ENCODE measurements at places on chromosomes 7 and 10.
A peak's percentile ranks its signal among the peaks of the same experiment; 100 is the strongest.

GRCh38 chr7:115007751-115008150, 85.9 kb downstream of the MDFIC start:
- DNase-seq, result no peak

DNA sequence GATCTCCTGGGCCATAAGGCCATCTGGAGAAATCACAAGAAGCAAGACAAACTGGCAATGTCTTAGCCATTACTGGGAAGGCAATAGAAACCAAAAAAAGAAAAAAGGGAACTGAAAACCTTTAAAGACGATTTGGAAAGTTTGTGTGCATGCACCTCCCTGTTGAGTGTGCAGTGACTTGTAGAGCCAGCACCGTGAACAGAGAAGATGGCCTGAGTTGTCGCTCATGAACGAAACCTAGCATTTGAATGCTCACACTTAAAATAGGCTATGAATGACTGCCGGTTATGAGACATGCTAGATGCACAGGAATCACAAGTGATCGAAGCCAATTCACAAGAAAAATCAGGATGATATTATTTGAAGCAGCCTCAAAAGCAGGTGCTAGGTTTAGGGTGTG, 151.3 kb upstream of the ADO start:
- no peak for DNase-seq

GRCh38 chr10:103506061-103506460, 12.6 kb downstream of the NEURL1 start:
- no peak for DNase-seq

- DNase-seq, result no peak
Measured at GRCh38 chr7:110007320-110008063, 1083.4 kb upstream of the LRRN3 start.

GRCh38 chr10:23015021-23015707, 80.2 kb upstream of the MSRB2 start:
- DNase-seq, result no peak

DNA sequence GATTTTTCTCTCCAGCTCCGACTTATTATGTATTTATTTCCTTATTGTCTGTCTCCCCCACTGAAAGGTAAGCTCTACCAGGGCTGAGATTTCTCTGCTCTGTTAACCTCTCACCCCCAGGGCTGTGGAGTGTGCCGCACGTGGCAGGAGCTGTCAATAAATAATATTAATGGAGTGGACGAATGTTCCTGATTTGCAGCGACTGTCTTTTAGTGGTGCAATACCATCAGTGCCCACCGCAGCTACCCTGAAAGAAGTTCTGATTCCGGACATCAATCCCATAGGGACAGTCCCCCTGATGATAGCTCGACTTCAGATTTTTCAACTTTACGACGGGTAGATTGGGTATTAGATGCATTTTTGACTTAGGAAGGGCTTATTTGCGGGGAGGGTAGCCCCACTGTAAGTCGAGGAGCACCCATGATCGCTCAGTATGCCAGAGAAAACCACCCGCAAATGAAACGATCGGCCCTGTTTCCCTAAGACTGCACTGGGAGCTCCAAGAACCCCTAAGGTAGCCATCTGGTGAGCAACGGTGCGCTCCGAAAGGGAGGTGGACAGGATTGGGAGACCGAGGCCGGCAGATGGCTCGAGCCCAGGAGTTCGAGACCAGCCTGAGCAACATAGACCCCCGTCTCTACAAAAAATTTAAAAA, 986 bp upstream of the PPP2R2D start:
- DNase-seq, result no peak

GRCh38 chr10:96642973-96643372, 56.2 kb upstream of the TM9SF3 start:
- DNase-seq, result no peak

DNA sequence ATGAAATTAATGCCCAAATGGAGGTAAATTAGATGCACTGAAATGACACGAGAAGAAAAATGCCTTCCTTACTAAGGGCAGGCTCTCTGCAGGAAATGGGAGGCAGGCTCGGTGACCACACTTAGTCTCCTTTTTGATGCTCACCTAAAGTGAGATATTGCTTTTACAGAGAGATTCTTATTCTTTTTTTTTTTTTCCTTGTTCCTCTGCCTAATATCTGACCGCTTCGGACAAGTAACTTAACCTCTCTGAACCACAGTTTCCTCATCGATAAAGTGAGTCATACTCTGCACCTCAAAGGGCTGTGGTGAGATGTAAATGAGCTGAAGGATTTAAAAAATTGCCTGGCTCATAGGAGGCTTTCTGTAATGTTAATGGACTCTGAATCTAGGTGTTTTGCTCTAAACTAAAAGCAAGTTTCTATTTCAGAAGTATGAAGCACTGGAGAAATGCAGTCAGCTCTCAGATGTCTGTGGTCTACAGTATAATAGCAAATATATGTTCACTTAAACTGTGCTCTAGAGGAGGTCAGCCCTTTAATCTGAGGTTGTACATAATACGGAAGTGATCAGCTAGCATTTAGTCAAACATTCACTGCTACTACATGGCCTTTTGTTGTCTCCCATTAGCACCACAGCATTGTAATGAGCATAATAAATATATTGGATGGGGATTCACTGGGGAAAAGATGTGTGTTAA, 23.2 kb downstream of the NKX2-3 start:
- no peak for DNase-seq

GRCh38 chr7:39406467-39406866, 159.7 kb upstream of the YAE1 start:
- no peak for DNase-seq

DNA sequence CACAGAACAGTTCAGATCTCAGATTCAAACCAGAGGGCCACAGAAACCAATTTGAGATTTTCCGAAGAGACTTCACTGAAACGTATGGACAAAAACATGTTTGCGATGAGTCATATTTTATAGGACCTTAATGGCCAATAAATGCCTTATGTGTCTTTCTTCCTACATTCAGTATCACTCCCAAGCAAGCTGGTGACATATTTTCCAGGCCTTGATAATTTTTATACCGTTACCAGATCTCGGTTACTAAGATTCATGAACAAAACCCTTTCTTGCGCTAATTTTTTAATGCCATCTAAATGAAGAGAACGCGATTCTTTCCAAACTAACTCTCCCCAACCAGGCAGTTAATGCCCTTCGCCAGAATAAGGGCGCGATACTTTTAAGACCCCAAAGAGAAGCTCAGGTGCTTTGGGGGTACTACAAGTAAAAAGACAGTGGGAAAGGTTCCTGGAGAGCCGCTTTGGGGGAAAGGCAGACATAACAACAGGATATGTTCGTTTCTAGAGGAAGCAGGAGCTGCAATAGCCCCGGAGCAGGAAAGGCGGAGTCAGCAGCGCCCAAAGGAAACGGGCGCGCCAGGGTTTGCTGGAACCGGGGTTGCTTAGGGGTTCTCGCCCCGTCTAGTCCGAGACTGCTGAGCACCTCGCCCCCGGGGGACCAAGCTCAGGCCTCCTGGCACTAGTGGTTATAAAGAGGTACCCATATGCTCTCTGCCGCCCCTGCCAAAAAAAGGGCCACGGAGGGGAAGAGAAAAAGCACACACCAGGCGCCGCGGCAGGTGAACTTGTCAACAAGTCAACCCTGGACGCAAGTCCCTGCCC, 884 bp downstream of the ICA1 start:
- DNase-seq, result no peak

DNA sequence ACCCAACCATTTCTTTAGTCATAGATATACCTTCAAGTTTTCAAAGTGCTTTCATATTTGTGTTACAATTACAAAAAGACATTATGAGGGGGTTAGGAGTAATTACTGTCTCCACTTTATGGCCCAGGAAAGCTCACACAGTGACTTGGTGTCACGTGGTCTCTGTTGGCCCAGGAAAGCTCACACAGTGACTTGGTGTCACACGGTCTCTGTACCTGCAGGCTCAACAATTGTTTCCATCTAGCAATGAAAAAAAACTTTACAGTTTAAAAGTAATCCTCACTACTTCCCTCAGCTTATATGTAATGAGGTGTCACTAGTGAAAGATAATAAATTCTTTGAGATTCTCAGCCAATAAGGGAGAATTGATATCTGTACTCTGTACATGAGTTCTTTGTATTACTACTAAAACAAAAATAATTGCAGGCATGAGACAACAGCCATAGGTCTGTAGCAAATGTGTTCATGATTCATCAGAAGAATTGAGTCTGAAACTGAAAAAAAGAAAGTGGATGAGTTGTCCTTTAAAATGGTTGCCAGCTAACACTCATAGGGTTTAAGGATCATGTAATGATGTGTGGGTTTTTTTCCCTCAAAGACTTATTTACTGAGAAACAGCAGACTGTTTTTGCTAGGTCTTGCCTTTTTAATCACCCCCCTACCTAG, 10.9 kb downstream of the OGDH start:
- peak; percentile 49 for DNase-seq

GRCh38 chr7:31816810-31817209, 129.8 kb downstream of the PPP1R17 start:
- DNase-seq, result no peak

GRCh38 chr7:50352282-50352681, 47.8 kb downstream of the IKZF1 start:
- DNase-seq, result no peak

- DNase-seq, result no peak
Measured at GRCh38 chr7:77284005-77284404, 84.4 kb upstream of the FGL2 start.

DNA sequence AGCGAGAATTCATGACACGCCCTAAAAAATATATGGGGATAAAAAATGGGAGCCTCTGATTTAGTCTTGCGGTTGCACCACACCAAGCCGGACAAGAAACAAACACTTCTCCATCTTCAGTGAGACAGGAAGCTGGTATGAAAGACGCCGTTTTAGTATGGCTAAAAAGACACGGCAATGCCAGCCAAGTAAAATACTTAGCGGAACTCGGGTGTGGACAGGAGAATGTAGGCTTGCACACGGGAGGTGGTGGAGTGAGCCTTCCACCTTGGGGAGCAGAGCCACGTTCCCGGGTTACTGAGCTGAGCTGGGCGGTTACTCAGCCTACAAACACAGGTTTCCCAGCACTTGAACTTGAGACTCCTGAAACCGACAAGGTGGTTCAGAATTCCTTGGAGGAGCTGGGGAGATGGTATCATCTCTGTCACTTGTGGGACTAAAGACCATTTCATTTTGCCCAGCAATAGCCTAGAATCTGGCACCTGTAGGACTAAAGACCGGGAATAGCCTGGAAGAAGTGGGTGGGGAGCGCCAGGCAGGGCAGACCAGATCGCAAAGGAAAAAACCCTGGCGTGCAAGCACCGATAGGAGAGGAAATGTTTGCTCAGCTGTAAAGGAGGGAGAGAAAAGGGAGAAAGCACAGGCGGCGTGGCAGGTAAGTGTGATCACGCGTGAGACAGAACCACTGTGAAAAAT, 34.8 kb upstream of the SEPHS1 start:
- no peak for DNase-seq

GRCh38 chr10:35498693-35499092, 106.4 kb upstream of the GJD4 start:
- DNase-seq, result no peak

- DNase-seq, result no peak
Measured at GRCh38 chr10:70958396-70958795, 70.0 kb upstream of the PCBD1 start.

GRCh38 chr7:107364787-107365186, 105.1 kb upstream of the GPR22 start:
- DNase-seq, result no peak

All from GM04503 (cell line).